ENCODE measurements at places on chromosomes 1 and 21.

DNA sequence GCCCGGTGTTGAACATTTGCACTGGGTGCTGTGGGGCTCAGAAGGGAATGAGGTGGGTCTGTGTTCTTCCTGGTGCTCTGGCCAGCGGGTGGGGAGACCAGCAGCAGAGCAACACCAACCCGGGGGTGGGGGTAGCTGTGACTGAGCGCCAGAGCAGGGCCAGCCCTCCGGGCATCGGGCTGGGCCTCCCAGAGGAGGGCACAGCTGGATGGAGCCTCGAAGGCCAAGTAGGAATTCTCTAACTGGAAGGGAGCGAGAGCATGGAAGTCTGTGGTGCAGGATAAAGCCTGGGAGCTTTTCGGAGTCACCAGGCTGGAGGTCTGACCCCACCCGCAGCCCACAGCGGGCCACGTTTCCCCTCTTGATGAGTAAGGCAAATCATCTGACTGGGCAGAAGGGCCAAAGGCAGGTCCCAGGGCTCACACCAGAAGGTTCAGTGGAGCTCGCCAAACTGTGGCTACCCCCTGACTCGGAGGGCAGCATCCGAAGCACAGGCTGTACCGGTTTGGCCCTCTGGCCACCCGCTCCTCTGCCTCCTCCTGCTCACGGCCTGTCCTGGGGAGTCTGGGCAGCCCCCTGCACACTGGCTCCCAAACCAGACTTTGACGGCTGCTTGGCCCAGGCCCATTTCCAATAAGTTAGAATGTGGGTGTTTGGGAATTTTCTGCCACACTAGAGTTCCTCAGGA lies 18.8 kb downstream of the SLC1A7 start:
- DNase-seq, result no peak

DNA sequence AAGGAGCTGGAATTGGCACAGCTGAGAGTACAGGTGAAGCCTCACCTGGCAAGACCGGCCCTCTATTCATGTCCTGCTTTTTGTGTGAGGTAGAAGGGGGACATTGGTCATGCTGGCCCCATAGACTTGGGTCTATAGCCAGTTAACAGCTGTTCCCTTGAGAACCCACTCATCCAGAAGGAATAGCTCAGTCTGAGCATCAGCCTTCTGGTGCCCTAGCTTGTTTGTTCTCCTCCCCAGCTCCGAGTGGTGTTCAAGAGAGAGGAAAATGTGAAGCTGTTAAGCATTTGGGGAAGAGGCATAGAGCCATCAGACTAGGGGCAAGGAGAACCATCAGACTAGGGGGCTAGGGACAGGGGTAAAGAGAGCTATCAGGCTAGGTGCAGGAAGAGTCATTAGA lies 290.9 kb downstream of the SIPA1L2 start:
- no peak for DNase-seq

- DNase-seq, result no peak
Observed at GRCh38 chr1:77697441-77697840, 15.0 kb upstream of the ZZZ3 start.

- no peak for DNase-seq
Observed at GRCh38 chr21:16968436-16968835, 544.4 kb upstream of the CXADR start.

- peak; percentile 19 for DNase-seq
Observed at GRCh38 chr1:87986130-87986866, 657.6 kb downstream of the LMO4 start.

DNA sequence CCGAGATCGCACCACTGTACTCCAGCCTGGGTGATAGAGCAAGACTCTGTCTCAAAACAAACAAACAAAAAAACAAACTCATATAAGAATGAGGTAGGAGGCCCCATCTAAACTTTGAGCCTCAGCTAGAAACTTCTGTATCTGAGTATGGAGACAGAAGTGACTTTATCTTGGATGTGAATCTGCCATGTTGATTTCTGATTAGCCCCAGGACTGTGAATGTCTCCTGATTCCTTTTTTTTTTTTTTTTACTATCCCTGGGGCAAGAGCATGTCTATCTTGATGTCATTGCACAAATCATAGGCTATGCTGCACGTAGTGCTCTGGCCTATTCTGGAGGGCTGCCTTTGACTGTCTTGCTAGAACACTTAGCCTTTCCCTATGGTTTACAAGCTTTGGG lies 211.0 kb downstream of the PTPRU start:
- no peak for DNase-seq

- no peak for DNase-seq
Observed at GRCh38 chr1:28428990-28429520, 59.5 kb downstream of the PHACTR4 start.
